ENCODE measurements at places on chromosomes 12 and 14. TPM values are rescaled to one million over a fixed set of nuclear protein-coding genes. Genes with fewer than 3 reads are reported as not detected.
A peak's percentile ranks its signal among the peaks of the same experiment; 100 is the strongest.

GRCh38 chr14:99576304-99576703, 27.7 kb downstream of the CCDC85C start:
- DNase-seq, result no peak

GRCh38 chr12:47095446-47096236, 15.9 kb upstream of the AMIGO2 start:
- DNase-seq, result no peak

GRCh38 chr14:77041881-77042545, 13.5 kb upstream of the IRF2BPL start:
- DNase-seq, result peak; percentile 92

- DNase-seq, result no peak
Observed at GRCh38 chr14:24432259-24433131, 2.7 kb downstream of the KHNYN start.

Gene SERPINA9
- polyA plus RNA-seq, result not detected

Gene FSCB
- not detected for polyA plus RNA-seq

DNA sequence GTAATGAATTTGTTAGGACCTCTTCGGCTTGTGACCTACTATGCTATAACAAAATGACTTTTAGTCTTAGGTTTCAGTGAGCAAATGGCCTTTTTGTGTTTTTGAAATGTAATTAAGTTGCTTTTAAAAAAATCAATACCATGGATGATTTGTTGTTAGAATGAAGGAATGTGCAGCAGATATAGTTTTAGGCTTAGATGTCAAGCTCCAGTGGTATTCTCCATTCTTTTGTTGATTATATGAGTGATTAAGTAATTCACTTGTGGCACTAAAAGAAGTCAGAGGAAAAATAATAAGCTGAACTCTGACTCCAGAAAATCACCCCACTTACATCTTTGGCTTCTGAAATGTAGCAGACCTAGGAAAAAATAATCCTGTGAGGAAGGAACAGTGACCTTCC, 474.1 kb upstream of the MIS18BP1 start:
- no peak for DNase-seq

DNA sequence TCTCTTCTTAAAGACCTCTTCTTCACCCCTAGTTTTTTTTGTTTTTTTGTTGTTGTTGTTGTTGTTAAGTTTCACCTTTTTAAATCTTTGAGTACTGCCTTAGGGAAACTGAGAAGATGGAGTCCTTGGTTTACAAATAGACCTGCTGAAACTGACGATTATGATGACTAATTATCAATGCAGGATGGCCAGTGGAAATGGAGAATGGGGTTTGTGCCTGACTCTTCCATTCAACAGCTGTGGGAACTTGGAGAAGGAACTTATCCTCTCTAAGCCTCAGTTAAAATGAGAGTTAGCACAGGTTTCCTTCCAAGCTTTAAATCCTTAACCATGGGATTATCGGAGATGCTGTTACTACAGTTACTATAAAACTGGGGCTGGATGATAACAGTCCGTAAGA, 66.7 kb upstream of the PNMA1 start:
- DNase-seq, result no peak

DNA sequence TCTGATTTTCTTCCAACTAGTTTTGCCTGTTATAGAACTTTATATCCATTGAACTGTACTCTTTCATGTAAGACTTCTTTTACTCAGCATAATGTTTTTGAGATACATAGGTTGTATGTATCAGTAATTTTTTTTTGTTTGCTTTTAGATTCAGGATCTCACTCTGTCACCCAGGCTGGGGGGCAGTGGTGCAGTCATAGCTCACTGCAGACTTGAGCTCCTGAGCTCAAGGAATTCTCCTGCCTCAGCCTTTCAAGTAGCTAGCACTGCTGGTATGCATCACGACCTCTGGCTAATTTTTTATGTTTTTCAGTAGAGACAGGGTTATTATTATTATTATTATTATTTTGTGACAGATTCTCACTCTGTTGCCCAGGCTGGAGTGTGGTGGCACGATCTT, 65.0 kb upstream of the DDHD1 start:
- DNase-seq, result no peak

- no peak for DNase-seq
Observed at GRCh38 chr14:76729953-76730505, 31.2 kb upstream of the VASH1 start.

DNA sequence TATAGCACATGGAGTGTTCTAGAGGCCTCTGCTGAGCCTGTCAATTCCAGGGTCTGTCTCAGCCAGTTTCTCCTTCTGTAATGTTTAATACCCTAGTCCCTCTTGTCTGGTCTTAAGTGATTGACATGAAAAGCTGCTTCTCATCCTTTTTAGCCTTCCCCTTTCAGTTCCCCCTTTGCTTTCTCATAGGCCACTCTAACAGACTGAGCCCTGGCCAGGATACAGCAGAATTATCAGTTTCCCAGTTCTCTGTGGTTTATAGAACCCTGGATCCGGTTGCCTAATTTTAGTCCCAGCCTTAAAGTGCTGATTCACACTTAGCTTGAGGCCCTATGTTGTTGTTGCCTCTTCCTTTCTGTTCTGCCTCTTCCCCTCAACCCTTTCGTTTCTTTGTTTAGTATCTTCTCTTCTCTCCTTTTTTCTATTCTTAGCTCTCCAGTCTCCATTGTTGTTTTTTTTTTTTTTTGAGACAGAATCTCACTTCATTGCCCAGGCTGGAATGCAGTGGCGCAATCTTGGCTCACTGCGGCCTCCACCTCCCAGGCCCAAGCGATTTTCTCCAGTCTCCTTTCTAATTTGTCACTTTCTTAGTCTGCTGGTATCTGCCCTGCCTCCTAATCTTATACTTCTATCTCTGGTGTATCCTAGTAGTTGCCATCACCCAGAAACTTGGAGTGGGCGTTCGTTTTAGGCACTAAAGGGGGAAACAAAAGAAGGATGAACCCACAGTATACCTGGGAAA, 2.9 kb upstream of the BIN2 start:
- DNase-seq, result peak; percentile 27

DNA sequence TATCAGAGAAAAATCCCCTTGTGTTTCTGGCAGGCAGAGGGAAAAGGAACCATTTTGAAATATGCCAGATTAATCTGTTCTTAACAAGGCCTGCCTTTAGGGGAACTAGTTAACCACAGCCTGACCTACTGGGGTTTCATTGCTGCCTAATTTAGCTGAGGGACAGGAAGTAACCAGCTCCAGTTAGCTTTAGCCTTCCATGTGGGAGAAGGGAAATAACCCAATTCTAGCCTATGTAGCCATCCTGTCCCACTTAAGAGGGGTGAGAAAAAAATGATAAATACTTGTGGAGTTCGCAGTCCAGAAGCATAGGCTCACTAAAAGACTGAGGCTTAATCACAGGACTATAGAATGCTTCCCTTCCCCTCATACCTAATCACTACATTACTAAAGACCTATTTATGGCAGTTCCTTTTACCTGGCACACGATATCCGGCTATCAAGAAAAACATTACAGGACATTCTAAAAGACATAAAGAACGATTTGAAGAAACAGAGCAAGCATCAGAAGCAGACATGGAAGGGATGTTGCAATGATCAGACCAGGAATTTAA, 22.8 kb downstream of the COX8C start:
- DNase-seq, result peak; percentile 2

- DNase-seq, result no peak
Observed at GRCh38 chr12:28104316-28104715, 85.9 kb upstream of the CCDC91 start.

GRCh38 chr12:25995906-25996305, 37.4 kb downstream of the RASSF8 start:
- no peak for DNase-seq

Gene DTX1
- 3.4 TPM for polyA plus RNA-seq

Gene KLRC2
- 0.47 TPM for polyA plus RNA-seq

- DNase-seq, result peak; percentile 17
Observed at GRCh38 chr14:58243790-58244555, 670 bp upstream of the PSMA3 start.

GRCh38 chr12:29957835-29958234, 174.1 kb upstream of the TMTC1 start:
- DNase-seq, result no peak

- DNase-seq, result peak; percentile 19
Observed at GRCh38 chr12:82838131-82838551, 151.4 kb downstream of the TMTC2 start.

DNA sequence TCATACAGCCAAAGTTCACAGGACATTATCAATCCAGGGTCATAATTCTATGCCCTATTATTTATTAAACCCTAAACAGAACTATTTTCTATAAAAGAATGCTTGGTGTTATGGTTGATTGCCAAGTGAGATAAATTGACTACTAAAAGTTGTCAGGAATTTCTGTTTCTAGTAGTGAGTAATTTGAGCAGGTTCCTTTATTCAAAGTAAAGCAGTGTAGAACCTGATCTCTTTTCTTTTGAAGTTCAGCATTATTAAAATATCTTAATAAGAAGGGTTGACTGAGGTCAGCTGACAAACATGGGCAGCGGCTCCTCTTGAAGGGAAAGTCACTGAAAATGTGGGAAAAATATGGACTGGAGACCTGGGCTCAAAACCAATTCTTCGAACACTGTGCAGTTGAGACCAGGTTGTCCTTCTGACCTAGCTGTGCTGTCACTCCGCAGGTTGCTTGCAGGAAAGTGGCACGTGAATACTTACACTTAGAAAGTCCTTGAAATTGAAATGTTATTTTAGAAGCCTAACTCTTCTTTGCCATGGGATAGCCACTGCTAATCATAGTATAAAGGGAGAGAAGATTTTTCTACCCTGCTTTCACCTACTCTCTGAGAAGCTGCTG, 141.0 kb downstream of the RASSF9 start:
- no peak for DNase-seq

Gene FRMD6
- polyA plus RNA-seq, result 40.8 TPM

- DNase-seq, result no peak
Observed at GRCh38 chr12:100752841-100753240, 41.7 kb upstream of the ANO4 start.

GRCh38 chr12:131919366-131920156, 9.5 kb upstream of the PUS1 start:
- no peak for DNase-seq

Gene TTLL5
- polyA plus RNA-seq, result 14.8 TPM

Gene AVPR1A
- polyA plus RNA-seq, result 9.6 TPM

Gene MMP19
- 3.2 TPM for polyA plus RNA-seq

Gene KRT77
- 2.8 TPM for polyA plus RNA-seq

GRCh38 chr12:104059963-104060362, 4.4 kb upstream of the HCFC2 start:
- DNase-seq, result no peak

Gene SDR9C7
- polyA plus RNA-seq, result 0.43 TPM

Gene C12orf60
- polyA plus RNA-seq, result 1.1 TPM

All from muscle of back (tissue), 13 donors.